ENCODE measurements at places on chromosomes 11 and 22.

GRCh38 chr11:8757533-8757932 lies 74.9 kb downstream of the RPL27A start:
- no peak for DNase-seq

- DNase-seq = no peak
Observed at GRCh38 chr11:17753153-17753552, 18.6 kb downstream of the KCNC1 start.

- DNase-seq = no peak
Observed at GRCh38 chr22:34688825-34689224, 377.1 kb upstream of the ISX start.

- DNase-seq = no peak
Observed at GRCh38 chr11:19987331-19987801, 172.9 kb downstream of the DBX1 start.
